ENCODE measurements at places on chromosomes 6 and 20.

DNA sequence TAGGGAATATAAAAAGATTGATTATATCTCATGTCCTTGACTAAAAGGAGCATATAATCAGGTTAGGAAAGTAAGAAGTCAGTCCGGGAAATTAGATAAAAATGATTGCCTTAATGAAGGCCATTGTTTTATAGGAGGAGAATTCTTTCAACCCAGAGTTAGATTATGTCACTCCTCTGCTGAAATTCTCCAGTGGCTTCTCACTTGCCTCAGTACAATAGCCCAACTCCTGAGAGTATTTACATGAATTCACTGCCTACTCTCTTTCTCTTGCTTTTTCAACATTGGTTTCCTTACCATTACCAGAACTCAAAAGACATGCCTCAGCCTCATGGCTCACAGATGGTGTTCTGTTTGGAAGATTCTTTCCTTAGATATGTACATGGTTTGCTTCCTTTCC lies 114.9 kb downstream of the EPHA7 start:
- no peak for DNase-seq

DNA sequence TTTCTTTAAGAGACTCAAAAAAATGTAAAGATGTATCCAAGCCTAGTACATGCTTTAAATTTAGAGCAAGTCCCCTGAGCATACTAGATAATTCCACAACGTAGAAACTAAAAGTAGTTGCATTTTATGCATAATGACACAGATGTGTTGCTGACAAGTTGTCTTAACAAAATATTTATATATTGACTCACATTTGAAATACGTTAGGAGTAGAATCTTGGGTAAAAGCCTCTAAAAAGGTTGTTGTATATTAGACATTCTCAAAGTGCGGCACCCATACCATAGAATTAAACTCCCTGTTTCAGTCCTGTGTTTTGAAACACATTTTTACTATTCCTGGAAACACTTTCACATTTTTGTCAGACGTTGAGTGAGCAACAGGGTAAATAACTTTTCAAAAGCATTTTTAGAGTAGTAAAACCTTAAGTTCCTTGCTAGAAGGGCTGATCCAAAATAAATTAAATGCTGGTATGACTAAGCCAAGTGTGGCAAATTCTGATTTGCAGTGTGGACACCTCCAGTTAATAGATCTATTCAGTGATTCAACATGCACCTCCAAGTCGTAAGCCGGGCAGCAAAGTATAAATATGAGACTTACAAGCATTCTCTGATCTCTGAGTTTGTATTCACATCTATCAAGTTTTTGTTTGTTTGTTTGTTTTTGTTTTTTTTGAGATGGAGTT lies 97.5 kb downstream of the GMDS start:
- DNase-seq = no peak

DNA sequence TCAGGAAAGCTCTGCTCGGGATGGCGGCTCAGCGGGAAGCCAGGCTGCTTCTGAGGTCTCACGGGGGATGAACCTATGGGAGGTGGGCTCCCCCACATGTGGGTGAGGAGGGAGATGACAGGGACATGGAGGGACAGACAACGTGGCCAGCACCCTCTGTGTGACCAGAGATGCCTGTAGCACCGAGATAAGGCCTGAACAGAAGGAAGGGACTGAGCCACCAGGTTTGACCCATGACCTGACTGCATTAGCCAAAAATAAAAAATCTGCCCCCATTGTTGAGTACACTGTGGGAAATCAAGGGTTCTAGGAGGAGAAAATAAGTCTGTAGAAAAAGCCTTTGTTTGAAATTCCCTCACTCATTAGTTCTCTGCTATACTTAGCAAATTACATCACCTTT lies 105.7 kb downstream of the RNASET2 start:
- DNase-seq = no peak

DNA sequence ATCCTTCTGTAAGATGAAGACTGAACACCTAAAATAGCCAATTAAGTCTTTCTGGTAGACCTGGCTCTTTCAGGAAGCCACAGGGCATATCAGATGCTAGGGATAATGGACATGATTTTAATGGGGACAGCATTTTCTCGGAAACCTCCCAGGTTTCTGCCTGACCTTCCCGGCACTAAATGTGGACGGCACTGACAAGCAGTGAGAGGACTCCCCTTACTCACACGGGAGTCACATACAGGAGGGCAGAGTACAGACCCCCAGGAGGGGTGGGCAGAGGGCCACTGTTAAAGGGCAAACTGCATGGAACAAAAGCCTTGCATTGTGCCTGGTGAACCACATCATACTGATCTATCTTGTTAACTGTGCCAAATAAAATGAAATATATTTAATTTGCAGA lies 19.9 kb downstream of the PSMG4 start:
- no peak for DNase-seq

GRCh38 chr6:39224011-39224410 lies 5.3 kb downstream of the KCNK5 start:
- no peak for DNase-seq

GRCh38 chr20:11195899-11196558 lies 522.2 kb upstream of the JAG1 start:
- DNase-seq = no peak

GRCh38 chr6:13471184-13471583 lies 16.2 kb downstream of the GFOD1 start:
- no peak for DNase-seq

- DNase-seq = no peak
Observed at GRCh38 chr20:49328790-49329189, 50.9 kb upstream of the ZNFX1 start.

DNA sequence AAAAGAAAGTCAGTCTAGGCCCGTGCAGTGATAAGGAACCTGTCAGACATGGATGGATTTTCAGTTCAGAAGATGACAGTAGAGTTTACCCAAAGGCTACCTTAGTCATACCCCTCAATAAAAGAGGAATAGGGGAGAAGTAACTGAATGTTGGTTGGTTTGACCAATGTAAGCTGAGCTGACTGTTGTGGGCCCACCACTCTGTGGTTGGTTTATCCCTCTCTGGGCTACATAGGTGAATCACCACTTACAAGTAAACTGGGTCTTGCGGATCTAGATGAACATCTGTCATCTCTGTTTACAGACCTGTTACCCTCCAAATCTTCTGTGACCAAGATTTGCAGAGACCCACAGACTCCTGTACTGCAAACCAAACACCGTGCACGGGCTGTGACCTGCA lies 37.2 kb upstream of the MYLK2 start:
- no peak for DNase-seq

DNA sequence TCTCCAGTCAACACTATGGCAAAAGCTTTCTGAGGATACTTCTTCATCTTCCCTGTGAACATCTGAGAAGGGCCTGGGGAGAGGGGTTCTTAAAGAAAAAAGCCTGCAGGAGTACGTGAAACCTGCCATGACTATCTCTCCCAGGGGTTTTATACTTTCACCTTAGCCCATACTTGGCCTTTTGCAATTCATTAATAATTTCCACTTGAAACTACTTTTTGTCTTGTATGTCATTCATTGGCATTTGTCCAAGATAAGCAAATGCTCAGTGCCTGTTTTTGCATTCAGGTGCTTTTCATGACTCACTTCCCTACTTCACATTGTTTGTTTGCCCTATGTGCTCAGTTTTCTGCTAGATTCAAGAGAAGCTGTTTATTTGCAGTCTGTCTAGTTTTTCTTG lies 580.3 kb upstream of the GJE1 start:
- DNase-seq = peak; percentile 94

DNA sequence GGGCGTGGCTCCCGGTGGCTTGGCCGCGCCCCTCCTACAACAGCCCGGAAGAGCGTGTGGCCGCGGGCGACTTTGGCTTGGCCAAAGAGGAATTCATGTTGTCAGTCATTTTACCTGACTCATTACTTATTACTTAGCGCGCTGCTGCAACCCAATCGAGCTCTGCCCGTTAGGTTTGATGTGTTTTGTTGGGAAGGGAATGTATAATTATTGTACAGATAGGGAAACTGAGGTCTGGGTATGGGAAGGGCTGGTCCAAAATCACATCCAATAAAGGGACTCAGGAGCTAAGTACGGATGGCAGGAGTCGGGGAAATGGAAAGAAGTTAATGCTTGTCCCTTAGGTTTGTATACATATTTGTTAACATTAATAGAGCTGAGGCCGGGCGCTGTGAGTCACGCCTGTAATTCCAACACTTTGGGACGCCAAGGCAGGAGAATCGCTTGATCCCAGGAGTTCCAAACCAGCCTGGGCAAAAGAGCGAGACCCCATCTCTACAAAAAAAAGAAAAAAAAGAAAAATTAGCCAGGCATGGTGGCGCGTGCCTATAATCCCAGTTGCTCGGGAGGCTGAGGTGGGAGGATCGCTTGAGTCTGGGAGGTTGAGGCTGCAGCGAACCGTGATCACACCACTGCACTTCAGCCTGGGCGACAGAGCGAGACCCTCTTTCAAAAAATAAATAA lies 639 bp upstream of the ZNF335 start:
- DNase-seq = peak; percentile 88

GRCh38 chr6:23412770-23413169 lies 713.2 kb upstream of the NRSN1 start:
- no peak for DNase-seq

DNA sequence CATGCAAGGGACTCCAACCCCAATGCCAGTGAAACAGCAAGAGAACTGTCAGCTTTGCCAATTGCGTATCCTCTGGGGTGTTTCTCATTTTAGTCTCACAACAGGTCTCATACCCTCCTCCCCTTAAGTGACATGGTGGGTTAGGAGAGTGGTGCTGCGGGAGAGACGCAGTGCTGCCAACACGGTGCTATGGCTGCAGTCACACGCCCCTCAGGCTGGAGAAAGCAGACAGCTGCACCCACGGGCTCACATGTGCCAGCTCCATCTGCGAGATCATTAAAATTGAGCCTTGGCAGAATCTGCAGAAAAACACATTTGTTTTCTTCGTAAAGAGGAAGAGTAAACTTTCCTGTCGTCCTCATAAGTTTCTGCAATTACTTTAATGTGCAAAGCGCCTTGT lies 114.7 kb downstream of the ANKRD60 start:
- DNase-seq = no peak

DNA sequence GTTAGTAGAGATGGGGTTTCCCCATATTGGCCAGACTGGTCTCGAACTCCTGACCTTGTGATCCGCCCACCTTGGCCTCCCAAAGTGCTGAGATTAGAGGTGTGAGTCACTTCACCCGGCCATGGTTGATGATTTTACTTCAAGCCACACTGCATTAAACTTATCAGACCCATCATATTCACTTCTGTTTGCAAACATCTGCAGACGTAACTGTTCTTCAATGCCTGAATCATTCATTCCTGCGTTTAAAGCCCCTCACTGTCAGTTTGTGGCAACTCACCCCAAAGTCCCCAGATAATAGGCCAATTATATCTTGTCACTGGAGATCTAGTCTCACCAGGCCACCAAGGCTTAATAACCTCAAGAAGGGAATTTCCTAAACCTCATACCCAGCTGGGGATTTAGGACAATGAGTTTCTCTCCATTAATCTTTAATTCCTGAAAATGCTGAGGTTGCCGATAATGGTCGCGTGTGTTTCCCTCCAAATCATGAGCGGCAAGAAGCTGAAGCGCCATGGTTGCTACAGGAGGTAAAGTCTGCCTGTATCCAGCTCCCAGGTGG lies 229.6 kb downstream of the LY86 start:
- DNase-seq = no peak

DNA sequence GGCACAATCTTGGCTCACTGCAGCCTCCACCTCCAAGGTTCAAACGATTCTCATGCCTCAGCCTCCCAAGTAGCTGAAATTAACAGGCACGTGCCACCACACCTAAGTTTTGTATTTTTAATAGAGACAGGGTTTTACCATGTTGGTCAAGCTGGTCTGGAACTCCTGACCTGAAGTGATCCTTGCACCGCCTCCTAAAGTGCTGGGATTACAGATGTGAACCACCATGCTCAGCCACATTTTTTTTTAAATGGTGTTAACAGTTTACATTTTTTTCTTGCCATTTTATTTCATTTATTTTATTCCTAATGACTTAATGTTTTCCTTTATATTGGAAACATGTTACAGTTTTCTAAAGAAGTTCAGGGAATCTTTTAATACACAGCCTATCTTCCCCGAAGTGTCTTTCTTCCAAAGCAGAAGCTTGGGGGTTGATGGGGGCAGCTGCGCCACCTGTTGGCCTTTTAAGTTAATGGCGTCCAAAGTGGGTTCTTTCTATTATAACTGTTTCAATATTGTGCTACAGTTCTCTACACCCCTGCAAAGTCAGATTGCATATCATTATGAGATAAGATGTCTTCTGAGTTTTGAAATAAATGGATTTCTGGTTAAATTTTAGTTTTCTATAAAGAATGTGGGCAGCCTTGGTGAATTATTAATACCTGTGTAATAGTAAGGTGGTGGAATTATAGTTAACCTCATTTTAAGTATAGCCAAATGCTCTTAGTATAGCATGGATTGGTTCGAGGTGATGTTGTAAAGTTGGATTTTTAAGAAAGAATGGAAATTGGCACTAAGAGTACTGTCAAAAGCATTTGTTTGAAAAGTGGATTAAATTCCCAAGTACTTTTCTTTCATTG lies 42.0 kb upstream of the PLCG1 start:
- no peak for DNase-seq

GRCh38 chr6:26158076-26158580 lies 70.9 kb downstream of the HFE start:
- DNase-seq = no peak

GRCh38 chr6:139184459-139184858 lies 49.6 kb downstream of the HECA start:
- DNase-seq = no peak

GRCh38 chr6:56370127-56370540 lies 122.8 kb upstream of the COL21A1 start:
- peak; percentile 55 for DNase-seq

GRCh38 chr20:56925082-56925830 lies 296.1 kb downstream of the TFAP2C start:
- no peak for DNase-seq

Measured in epithelial cell of prostate (primary cell).